ENCODE measurements at places on chromosomes 12 and 14.

- no peak for DNase-seq
Observed at GRCh38 chr12:124904306-124905098, 9.9 kb downstream of the UBC start.

DNA sequence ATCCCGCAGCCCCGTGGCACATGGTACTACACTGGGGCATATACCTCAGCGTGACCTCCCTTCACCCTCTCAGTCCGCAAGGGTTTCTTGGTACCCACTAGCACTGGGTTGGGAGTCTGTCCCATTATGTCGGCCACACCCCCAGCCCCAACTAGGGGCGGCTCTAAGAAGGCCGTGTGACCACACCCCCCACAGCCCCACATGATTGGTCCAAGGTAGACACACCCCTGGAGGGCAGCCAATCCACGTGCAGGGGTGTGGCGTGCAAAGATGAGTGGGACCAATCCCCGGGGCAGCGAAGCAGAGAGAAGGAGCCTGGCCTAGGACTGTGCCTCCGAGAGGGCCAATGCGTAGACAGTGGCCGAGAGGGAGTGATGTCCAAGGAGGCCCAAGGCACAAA is 34.6 kb upstream of the BEGAIN start:
- DNase-seq = no peak

DNA sequence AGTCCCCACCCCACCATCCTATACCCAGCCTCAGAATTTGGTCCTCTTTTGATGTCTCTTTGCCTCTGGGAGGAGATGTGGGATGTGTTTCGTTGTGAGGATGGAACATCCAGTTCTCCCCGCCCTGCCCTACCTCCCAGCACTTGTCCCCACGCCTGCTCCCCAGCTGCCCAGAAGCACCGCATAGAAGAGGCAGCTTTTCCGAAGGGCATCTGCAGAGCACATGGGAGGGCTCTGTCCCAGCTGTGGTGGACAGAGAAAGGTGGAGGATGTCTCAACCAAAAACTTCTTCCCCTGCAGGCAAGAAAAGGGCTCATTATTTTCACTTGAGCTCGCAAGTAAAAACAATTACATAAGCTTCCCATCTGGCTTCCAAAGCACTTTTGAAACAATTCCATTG is 302.6 kb downstream of the PCNX1 start:
- no peak for DNase-seq

DNA sequence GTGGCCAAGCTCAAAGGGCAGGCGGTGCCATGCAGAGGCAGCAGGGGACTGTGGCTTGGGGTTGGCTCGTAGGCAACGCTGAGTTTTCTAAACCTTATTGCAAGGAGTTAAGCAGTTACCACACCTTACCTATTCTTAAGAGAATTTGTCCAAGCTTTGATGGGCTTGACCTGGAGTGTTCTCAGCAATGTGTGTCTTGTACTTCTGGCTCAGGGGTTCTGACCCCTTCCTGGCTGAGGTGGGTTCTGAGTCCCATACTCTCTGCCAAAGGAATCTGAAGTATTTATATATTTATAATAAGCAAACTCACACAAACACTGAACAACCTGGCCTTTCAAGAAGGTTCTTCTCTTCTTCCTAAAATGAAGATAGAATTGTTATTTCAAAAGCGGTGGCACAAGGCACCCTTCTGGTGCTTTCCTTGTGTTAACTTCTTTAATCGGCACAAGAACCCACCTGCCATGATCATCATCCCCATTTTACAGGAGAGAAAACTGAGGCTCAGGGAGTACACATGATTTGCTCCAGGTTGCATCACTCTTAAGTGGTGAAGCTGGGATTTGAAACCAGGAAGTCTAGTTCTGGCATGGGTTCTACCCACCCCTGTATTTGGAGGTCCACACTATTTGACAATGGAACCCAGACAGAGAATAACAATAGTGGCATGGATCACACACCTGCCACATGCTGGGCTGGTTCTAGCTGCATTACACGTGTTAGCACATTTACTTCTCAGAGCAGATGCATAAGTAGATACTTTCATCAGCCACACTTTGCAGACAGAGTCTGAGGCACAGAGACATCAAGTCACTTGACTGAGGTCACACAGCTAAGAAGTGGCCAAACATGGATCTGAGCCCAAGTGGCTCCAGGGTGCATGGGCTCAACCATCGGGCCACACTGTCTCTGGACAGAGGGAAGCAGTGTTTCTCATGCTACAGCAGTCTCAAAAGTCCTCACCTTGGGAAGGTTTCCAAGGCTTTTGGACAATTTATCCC is 224.0 kb downstream of the AACS start:
- no peak for DNase-seq
